ENCODE measurements at places on chromosomes 3 and 15.
A peak's percentile ranks its signal among the peaks of the same experiment; 100 is the strongest.

GRCh38 chr3:5426094-5426883 lies 238.8 kb downstream of the EDEM1 start:
- peak; percentile 47 for DNase-seq

GRCh38 chr3:113255100-113255853 lies 43.9 kb downstream of the BOC start:
- DNase-seq, result no peak

GRCh38 chr15:41438206-41438605 lies 21.3 kb downstream of the RTF1 start:
- no peak for DNase-seq

- DNase-seq, result no peak
Observed at GRCh38 chr3:42960282-42960681, 18.8 kb upstream of the GASK1A start.

DNA sequence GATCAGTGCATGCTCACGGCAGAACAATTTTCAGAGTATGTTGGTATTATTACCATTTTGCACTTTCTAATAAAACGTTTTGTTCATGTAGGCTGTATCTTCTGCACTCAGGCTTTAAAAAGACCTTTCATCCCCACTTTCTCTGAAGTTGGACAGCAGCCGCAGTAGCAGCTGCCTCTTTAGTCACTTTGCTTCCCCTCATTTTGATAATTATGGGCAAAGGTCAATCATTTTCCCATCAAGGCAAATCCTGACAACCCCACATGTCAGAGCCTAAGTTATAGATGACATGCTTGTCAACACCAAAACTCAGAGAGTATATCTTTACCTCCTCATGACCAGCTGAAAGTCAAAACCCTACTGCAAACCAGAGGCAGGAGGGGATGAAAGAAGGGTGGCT lies 99.7 kb downstream of the ROBO2 start:
- no peak for DNase-seq

- peak; percentile 32 for DNase-seq
Observed at GRCh38 chr3:61520966-61521628, 40.3 kb upstream of the PTPRG start.

GRCh38 chr3:140131895-140132294 lies 196.9 kb downstream of the CLSTN2 start:
- DNase-seq, result no peak

- DNase-seq, result no peak
Observed at GRCh38 chr15:86055688-86056087, 24.0 kb upstream of the AGBL1 start.

- DNase-seq, result no peak
Observed at GRCh38 chr3:79011821-79012529, 755.8 kb downstream of the ROBO1 start.

DNA sequence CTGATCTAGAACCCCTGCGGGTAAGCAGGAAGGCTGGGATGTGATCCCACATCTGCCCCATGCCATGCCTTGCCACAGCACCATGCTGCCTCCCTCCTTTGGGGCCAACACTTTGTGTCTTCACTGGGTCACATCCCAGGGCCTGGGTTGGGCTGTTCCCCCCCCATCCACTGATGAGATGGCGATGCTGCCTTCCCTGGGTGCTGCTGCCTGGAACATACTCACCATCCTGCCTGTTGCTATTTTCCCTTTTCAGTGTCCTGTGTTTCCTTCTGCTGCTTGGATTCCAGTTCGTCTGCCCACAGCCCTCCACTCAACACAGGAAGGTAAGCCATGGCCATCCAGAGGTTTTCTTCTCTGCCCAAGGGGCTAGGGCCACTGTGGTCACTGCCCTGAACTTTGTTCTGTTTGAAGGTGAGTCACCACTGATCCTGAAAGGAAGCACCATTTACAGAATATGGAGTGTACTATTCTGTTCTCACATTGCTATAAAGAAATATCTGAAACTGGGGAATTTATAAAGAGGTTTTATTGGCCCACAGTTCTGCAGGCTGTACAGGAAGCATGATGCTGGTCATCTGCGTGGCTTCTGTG lies 39.4 kb downstream of the THSD4 start:
- no peak for DNase-seq

- no peak for DNase-seq
Observed at GRCh38 chr3:8793242-8793641, 23.8 kb upstream of the OXTR start.

GRCh38 chr3:51941798-51942602 lies at the start of the genes PARP3 and RRP9:
TSS of gene PARP3 (plus strand) at chr3:51942363. CDS start at chr3:51943356, 993 bp downstream.
TSS of gene RRP9 (minus strand) at chr3:51941904. CDS start at chr3:51941867, 37 bp downstream.
- DNase-seq, result peak; percentile 100

- no peak for DNase-seq
Observed at GRCh38 chr15:59258317-59258716, 51.7 kb downstream of the LDHAL6B start.

DNA sequence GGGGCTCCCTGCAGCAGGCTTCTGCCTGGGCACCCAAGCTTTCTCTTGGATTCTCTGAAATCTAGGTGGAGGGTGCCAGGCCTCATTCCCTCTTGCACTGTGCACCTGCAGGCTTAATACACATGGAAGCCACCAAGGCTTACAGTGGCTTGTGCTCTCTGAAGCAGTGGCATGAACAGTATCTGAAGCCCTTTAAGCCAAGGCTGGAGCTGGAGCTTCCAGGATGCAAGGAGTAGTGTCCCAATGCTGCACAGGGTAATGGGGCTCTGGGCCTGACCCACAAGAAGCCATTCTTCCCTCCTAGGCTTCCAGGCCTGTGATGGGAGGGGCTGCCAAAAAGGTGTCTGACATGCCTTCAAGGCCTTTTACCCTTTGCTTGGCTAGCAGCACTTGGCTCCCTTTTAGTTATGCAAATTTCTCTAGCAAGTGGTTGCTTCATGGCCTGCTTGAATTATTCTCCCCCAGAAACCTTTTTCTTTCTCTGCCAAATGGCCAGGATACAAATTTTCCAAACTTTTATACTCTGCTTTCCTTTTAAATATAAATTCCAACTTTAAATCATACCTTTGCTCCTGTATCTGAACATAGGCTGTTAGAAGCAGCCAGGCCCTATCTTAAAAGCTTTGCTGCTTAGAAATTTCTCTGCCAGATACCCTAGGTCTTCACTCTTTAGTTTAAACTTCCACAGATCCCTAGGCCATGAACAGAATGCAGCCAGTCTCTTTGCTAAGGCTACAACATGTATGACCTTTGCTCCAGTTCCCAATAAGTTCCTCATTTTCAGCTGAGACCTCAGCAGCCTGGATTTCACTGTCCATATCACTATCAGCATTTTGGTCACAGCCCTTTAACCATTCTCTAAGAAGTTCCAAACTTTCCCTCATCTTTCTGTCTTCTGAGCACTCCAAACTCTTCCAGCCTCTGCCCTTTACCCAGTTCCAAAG lies 201.1 kb upstream of the LRRFIP2 start:
- DNase-seq, result no peak

DNA sequence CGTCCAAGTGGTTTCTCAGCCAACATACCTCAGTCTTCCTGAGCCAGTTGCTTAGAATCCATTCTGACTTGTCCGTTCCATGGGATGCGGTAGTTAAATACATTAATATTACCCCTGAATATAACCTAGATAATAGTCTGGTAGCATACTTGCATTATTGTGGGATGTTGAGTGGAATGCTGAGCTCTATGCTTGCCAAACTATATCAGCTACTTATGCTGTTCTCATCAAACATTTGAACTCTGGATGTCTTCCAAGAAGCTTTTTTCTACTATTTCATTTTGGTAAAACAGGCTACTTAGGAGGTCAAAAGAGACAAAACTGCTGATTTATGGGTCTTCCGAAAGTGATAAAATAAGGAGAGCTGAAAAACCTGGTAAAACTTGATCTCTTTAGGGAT lies 429.5 kb downstream of the NAALADL2 start:
- no peak for DNase-seq

- no peak for DNase-seq
Observed at GRCh38 chr3:159765030-159765859, 223.4 kb upstream of the IL12A start.

- DNase-seq, result no peak
Observed at GRCh38 chr15:75823860-75824613, 19.2 kb upstream of the UBE2Q2 start.

- no peak for DNase-seq
Observed at GRCh38 chr3:160126051-160126450, 99.2 kb upstream of the C3orf80 start.

DNA sequence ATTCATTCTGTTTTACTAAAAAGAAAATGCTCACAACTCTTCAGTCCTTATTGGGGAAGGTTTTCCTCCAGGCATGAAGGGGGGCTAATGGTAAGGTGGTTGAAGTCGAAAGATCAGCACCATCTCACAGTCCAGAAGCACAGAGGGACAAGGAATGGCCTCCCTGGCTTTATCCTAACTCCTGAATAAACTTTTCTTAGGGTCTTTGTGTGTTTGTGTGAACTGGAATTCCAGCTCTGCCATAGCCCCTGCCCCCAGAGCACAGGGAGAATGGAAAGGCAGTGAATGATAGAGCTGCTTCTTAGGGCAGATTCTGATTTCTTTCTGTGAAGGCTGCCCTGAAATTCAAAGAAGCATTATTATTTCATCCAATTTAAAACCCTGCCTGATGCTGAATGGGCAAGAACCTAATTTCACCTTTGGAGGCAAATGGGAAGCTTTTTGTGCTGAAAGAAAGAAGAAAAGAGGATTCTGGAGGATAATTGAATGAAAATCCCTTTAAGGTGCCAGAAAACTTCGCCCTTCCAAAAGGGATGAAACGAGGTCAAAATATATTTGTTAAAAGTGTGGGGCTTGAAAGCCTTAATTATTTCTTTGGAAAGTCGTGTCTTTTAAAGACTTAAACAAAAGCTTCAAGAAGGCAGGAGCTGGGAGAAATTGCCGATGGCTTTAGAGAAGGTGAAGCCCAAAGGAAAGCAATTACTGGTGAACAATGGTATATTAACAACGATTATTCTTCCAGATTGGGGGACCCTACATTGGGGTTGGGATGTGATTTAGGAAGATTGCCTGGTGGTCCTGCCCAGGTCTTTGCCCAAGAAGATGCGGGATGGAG lies 259.9 kb upstream of the RGMA start:
- DNase-seq, result no peak

DNA sequence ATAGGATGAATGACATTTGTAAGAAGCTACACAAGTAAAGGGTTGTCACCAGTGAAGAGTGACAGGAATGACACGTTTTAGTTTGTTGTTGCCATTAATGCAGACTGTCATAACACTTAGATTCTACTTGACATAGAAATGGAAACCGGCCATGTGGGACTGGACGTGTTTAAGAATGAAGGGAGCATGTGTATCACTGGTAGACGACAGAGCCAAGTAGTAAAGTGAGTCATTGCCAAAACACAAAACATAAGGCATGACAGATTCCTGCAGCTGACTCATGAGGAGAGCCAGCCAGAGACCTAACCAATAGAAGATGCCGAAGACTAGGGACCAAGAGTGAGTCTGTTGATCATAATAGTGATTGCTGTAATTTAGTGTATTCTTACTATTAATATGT lies 106.2 kb upstream of the PLAAT1 start:
- DNase-seq, result no peak

- no peak for DNase-seq
Observed at GRCh38 chr3:71657831-71658530, 67.2 kb downstream of the EIF4E3 start.

DNA sequence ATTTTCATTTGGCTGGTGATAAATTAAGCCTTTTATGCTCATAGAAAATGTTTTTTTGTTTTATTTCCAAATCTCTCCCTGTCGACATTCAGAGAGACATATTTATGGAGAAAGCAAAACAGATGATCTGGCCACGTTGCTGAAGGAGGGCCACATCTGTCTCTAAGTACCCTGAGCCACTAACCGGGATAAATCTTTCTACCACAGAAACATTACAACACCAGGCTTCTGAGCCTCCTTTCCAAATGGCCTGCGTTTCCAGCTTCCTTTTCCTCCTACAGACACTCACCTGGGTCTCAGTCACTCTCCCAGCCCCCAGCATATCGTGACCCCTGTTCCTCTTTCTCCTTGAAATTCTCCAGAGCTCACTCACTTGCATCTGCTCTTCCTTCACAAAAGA lies 161.0 kb downstream of the ARRDC4 start:
- DNase-seq, result no peak

- no peak for DNase-seq
Observed at GRCh38 chr15:57322602-57323250, 53.6 kb upstream of the CGNL1 start.

DNA sequence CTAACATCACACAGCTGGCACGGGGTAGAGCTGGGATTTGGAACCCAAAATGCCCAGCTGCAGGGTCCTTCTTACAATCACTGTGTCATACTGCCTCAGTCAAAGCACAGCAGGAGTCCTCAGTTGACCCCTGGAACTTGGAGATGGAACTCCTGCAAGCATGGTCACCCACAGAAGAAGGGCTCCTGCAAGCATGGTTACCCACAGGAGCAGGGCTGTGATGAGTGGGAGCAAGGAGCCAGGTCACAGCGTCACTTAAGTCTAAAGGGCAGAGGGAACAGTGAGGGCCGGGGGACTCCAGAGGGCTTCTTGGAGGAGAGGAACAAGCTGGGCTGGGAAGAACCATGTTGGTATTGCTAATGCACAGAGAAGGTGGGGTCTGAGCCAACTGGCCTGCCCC lies 24.9 kb downstream of the CCDC33 start:
- DNase-seq, result no peak

DNA sequence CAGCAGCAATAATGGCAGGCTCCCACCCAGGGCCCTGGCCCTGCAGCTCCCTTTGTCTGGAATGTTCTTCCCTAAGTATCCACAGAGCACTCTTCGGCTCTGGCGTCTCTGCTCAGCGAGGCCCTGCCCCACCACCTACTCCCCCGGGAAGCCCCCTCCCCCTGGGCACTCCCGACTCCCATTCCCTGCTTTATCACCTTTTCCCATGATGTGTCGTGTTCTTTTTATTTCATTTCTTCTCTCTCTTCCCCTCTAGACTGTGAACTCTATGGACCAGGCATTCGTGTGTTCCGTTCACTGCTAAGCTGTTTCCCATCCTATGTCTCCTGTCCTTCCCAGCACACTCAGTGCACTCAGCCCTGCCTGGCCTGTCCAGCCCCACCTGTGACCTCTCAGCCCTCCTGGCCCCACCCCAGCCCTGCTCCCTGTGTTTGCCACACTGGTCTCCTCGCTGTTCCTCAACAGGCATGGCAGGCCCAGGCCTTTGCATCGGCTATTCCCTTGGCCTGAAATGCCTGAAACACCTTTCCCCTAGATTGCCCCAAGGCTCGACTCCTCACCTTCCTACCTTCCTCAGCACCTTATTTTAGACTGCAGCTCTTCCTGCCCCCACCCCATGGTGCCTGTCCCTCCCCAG lies 107.4 kb downstream of the TPRA1 start:
- DNase-seq, result no peak

DNA sequence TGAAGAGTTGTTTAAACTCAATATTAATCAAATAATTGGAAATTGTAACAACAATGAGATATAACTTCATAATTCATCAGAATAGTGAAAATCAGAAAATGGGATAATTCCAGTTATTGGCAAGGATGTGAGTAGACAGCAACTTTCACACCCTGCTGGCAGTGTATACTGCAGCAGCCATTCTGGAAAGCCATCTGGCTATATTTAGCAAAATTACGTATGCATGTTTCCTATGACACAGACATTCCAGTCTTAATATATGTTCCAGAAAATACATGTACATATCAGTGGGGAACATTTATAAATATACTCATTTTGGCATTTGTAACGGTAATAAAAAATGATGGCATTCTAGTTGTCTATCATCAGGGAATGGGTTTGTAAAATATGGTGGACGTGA lies 564.1 kb downstream of the GBE1 start:
- no peak for DNase-seq

Data from stimulated activated CD8-positive, alpha-beta memory T cell treated with anti-CD3 and anti-CD28 coated beads, Interleukin-15, amount 100 ng/mL, for 48 hours (primary cell).